ENCODE measurements at places on chromosomes 11 and 22.
A peak's percentile ranks its signal among the peaks of the same experiment; 100 is the strongest.

- no peak for DNase-seq
These were observed 4.6 kb downstream of the DCHS1 start for GRCh38 chr11:6650980-6651379.

DNA sequence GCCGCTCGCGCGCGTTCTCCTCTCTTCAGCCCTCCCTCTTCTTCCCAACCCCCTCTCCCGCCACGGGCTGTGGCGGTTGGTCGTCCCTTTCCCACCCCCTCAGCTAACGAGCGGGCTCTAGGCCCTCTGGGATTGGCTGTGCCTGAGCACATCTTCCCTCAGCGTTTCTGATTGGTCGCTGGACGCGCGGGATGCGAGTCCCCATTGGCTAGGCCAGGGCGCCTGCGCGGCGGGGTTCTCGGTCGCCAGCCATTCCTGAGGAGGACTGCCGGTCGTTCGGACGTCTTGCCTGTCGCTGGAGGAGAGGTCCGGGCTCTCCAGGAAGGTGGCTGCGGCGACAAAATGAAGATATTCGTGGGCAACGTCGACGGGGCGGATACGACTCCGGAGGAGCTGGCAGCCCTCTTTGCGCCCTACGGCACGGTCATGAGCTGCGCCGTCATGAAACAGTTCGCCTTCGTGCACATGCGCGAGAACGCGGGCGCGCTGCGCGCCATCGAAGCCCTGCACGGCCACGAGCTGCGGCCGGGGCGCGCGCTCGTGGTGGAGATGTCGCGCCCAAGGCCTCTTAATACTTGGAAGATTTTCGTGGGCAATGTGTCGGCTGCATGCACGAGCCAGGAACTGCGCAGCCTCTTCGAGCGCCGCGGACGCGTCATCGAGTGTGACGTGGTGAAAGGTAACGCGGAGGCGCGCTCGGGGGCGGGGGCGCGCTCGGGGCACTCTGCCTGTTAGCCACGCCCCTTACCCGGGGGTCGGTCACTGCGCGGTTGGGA is at the start of gene RBM14:
RBM14 (plus strand) TSS at position 252 of the 776 bp plus-strand sequence; CDS start at position 343, 91 bp downstream.
- peak; percentile 99 for DNase-seq

- DNase-seq: no peak
These were observed 56.9 kb downstream of the PARVA start for GRCh38 chr11:12434325-12434654.

- DNase-seq: peak; percentile 68
These were observed 14.8 kb upstream of the RPS3 start for GRCh38 chr11:75384438-75385080.

DNA sequence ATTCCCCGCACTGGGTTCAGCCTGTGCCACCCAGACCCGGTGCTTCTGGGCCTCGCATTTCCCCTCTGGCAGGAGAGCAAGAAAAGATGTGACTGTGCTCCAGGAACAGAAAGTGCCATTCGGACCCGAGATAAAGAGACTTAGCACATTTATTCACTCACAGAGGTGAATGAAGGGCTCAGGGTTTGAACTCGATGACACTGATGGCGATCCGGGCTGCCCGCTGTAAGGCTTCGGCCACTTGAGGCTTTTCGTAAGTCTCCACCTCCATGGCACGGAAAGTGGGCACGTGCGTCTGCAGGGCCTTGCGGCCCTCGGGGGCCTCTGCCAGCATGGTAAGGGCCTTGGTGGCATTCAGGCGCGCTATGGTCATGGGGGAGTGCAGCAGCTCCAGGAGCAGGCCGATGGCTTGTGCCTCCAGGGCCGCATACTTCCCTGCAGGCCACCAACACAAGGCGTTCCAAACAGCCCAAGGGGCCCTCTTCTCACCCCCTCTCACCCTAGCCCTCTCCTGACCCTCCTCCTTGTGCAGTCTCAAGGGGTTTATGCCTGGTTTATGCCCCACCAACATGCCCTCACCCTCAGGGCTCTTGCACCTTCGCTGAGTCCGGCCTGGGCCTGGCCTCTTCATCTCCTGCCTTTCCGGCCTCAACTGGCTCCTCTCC is 10.9 kb upstream of the GNAZ start:
- no peak for DNase-seq

DNA sequence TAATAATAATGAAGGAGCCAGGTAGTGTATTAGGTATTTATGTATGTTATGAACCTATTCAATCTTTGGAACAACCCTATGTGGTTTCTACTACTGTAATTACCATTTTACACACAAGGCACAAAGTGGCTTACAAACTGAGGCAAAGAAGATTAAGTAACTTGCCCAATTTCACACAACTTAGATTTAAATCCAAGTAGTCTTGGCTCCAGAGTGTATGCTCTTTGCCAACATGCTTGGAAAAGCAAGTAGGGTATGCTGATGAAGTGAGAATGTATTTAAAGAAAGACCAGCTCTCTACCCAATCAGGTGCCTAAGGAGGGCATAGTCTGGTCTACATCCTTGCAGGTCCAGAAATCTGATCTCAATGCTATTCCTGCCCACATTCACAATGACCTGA is 463.2 kb downstream of the METTL15 start:
- no peak for DNase-seq

GRCh38 chr11:104161751-104162450 is 2.0 kb downstream of the PDGFD start:
- DNase-seq: no peak

- DNase-seq: no peak
These were observed 34.4 kb downstream of the LRRC32 start for GRCh38 chr11:76635991-76636738.

- DNase-seq: no peak
These were observed 37.9 kb downstream of the KIAA1671 start for GRCh38 chr22:24990344-24990905.

DNA sequence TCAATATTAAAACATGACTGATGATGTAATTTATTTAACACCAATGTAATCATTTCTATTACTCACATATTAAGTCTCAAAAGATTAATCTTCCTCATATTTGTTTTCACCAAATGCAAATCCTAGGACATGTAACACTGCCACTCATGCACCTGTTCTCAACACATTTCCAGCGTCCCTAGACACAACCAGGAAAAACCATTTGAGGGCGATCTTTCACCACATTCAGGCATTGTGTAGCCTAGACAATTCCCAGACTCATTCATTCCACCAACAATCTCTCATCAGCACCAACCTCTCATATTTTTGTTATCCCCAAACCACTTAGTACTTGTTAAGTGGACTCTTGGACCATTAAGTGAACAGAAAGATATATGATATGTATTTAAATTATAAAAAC is 66.1 kb downstream of the SLC36A4 start:
- no peak for DNase-seq

DNA sequence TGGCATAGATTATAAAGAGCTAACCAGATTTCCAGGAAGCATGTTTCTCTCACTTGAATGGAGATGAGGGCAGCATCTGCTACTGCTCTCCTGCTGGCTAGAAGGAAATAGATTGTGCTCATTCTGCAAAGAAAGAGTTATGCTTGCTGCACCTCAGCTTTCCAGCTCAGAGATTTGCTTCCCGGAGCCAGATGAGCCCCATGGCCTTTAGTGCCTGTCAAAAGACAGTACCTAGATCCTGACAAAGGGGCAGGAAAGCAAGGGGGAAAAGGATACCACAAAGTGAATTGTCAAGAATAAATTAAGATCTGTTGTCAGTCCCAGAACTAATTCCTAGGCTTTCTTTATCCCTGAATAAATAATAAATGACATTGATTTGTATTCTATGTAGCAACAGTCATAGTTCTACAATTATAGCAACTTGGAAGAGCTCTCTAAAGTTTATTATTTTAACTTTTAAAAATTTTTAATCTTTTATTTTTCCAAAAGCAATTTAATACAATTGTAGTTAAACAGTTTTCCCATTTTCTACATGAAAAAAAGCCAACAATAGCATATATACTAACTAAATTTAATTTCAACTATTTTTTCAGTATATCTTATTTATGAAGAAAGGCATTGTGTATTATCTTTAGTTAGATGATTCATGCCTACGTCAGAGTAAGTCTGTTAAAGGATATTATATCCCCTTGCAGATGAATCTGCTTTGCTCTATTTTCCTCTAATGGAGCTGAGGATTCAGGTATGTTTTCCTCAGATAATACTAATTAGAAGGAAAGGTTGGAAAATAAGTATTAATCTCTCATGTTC is 306.1 kb upstream of the DDI1 start:
- DNase-seq: no peak

GRCh38 chr11:10597877-10598351 is 29.4 kb upstream of the LYVE1 start:
- DNase-seq: no peak

DNA sequence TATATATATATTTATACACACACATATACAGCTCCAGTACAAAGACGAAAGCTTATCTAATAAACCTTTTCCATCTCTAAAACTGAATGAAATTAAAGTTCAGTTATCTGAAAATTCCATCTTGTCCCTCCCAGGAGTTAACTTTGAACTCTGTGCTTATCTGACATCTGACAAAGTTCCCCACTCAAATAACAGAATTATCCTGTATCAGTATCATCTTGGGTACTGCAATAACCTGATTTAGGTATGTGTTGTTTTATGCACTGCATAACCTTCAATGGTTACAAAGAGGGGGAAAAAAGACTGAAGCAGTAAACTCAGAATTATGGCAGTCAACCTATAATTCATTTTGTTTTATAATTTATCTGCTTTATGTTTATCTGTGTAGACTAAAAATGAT is 96.6 kb downstream of the SGSM3 start:
- no peak for DNase-seq

DNA sequence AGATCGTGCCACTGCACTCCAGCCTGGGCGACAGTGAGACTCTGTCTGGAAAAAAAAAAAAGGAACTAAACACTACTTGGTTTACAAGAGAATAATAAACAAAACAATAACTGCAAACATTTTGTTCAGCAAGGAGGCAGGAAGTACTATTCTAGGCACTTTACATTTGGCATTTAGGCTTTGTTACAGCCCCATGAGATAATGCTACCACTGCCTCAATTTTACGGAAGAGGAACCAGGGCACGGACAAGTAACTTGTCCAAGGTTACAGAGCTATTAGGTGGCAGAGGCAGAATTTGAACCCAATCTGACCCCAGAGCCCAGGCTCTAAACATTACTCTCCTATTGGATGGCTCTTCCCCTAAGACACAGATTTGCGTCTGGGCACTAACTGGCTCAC is 108.7 kb upstream of the AKIP1 start:
- no peak for DNase-seq

DNA sequence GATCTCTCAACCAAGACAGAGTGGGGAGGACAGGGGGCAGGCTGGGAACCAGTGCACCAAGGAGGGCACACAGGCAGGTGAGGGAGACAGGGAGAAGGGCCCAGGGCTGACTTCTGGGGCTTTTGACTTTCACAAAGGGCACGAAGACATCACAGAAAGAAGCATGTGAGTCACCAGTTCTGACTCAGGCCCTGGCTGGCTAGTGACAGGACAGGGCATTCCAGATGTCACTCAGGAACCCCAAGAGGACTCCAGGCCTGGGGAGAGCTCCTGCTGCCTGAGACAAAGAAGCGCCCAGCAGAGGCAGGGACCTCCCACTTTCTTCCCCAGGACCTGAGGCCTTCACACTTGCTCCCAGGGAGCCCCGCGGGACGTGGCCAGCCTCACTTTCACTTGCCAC is 497.2 kb downstream of the BUD13 start:
- no peak for DNase-seq

- DNase-seq: peak; percentile 45
These were observed 2.2 kb upstream of the TUT1 start for GRCh38 chr11:62593434-62594044.

DNA sequence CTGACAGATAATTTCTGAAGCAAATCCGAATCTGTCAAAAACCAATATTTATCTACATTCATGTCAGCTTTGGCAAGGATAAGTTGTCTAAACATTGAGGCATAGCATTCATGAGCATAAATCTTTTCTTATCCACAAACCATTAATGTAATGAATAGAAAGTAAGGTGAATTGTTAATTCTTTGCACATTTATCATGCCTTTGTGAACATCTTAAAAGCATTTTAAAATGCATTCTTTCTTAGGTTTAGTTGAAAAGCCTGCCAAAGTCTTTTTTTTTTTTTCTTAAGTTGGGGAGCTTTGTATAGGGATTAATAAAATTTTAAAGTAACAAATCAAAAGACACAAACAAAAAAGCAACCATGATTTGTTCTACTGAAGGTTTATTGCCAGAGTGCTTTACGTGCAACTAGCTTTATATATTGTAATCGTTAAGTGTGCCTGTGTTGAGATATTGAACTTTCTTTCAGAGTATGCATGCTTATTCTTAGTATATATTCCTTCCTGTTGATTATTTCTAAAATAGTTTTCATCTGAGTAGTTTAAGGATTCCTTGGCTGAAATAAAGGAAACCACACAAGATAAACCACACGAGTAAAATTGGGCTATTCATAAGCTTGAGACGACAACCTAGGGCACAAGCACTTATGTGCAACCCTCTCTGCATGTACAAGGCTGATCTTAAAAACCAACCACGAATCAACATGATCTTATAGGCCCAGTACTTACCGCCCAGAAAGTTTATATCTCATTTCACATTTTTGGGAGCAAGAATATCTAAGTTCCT is 1110.9 kb upstream of the CNTN5 start:
- DNase-seq: no peak

- DNase-seq: no peak
These were observed 3.0 kb upstream of the CHRNA10 start for GRCh38 chr11:3674189-3674588.

- DNase-seq: no peak
These were observed 23.7 kb downstream of the RSPH14 start for GRCh38 chr22:23117891-23118646.

DNA sequence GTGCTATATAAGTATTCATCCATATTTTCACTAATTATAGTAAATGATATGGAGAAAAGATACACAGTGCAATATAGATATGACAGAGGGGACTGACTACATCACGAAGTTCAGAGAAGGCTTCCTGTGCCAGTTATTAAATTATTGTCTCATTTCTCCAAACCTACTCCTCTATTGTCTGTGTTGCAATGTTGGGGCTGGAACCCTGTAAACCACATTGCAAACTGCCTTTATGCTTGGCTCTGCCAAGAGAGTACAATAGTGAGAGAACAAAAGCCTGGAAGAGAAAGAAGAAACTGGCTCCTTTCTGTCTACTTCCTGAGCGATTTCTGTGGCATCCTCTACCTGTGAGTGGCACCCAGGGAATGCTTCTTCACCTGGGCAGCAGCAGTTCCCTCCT is 46.4 kb downstream of the ME3 start:
- no peak for DNase-seq

DNA sequence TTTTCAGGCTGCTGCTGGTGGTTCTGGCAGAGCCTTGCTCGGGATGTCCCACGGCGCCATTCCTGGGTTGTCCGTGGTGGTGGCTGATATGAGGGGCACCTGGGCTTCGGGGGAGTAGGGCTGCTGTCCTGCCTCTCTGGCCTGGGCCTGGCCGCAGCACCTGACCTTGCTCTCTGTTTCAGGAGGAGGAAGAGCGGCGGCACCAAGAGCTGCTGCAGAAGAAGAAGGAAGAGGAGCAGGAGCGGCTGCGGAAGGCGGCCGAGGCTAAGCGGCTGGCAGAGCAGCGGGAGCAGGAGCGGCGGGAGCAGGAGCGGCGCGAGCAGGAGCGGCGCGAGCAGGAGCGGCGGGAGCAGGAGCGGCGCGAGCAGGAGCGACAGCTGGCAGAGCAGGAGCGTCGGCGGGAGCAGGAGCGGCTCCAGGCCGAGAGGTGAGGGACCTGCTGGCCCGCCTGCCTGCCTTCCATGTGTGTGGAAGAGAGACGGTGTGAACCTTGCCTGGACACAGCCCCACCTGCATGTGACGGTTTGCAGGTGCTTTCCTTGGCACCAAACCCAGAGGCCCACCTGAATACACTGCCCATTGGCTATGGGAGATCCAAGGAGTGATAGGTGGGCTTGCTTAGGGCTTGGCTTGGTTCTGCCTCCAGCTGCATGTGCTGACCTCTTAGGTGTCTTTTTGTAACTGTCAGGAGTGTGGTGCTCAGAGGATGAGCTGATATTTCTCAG is 22.8 kb downstream of the INCENP start:
- no peak for DNase-seq

All from GM06990 (cell line).